ENCODE measurements at places on chromosomes 7 and 10.

- no peak for DNase-seq
Observed at GRCh38 chr7:16637379-16637778, 8.2 kb downstream of the ANKMY2 start.

GRCh38 chr10:122557516-122557915, 3.0 kb upstream of the DMBT1 start:
- DNase-seq: no peak

- peak; percentile 64 for DNase-seq
Observed at GRCh38 chr7:32890010-32890792, 1.4 kb downstream of the KBTBD2 start.

DNA sequence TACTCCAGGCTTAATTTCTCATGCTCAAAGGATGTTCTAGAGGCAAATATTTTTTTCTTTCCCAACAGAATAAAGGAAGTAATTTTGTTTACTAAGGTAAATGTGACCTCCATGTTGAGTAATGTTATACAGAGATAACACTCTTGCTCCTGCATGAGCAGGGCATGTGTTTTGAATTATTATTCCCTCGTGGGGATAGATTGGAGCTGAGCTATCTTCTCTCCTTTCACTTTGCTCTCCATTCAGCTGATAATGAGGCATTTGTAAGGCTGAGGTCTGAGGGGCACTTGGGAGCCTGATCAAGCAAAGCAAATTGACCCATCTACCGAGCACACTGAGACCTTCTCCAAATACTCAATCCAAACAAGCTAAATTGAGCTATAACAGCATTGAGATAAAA, 50.7 kb upstream of the GHITM start:
- DNase-seq: no peak

DNA sequence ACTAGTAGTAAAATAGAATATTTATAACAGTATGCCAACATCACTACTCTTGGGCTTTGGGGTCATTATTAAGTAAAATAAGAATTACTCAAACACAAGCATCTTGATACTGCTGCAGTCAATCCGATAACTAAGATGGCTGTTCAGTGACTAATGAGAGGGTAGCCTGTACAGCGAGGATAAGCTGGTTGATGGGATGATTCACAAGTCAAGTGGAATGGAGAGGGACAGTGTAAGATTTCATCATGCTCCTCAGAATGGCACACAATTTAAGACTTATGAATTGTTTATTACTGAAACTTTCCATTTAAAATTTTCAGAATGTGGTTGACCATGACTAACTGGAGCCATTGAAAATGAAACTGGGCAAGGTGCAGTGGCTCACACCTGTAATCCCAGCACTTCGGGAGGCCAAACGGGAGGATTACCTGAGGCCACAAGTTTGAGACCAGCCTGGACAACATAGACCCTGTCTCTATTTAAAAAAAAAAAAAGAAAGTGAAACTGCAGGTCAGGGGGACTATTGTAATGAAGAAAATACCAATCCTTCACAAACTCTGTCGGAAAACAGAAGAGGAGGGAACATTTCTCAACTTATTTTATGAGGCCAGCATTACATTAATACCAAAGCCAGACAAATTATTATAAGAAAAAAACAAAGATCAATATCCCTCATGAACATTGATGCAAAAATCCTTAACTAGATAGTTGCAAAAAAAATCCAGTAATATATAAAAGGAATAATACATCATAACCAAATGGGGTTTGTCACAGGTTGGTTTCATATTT, 11.2 kb downstream of the AVL9 start:
- DNase-seq: no peak

DNA sequence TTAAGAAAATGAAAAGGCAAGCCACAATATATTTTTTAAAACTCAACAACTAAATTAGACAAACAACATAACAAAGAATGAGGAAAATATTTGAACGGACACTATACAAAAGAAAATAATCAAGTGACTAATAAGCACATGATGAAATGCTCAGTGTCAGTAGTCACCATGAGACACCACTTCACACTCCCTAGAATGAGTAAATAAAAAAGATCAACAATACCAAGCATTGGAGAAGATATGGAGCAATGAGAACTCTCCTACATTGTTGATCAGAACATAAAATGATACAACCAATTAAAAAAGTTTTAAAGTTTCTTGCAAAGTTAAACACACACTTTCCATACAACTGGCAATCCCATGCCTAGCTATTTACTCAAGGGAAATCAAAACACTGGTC, 222.2 kb downstream of the C7orf25 start:
- DNase-seq: no peak

GRCh38 chr10:80137031-80137862, 4.7 kb downstream of the PLAC9 start:
- DNase-seq: no peak

DNA sequence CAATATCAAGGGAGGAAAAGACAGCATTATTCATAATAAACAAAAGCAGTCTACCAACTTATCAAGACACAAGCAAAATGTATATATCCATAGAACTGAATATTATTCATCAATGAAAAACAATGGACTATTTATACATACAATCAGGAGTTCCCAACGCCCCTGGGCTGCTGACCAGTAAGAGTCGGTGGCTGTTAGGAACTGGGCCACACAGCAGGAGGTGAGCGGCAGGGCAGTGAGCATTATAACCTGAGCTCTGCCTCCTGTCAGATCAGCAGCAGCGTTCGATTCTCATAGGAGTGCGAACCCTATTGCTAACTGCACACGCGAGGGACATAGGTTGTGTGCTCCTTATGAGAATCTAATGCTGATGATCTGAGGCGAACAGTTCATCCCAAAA, 71.7 kb upstream of the GPR22 start:
- DNase-seq: no peak

DNA sequence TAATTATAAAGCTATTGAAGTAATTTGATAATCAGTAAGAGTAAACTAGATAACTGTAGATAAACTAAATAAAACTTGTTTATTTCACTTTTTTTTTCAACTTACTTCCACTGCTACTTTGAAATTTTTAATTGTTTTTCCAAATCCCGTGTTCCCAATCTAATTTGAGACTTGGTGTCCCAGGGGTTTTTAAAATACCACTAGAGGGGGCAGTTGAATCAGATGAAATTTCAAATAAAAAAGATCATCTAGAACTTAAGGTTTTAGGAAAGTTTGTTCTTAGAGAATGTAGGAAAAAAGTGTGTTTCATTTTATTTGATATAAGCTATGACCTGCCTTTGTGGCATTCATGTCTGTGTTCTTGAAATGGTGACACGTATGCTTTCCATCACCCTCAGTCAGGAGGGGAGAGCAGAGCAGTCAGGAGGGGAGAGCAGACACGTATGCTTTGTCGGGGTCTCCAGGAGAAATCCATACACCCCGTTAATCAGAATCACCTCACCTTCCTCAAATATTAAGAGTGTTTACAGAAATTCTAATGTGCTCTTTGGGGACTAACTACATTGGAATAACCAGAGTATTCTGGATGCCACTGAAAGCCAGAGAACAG, 49.9 kb downstream of the C10orf67 start:
- DNase-seq: no peak

- DNase-seq: no peak
Observed at GRCh38 chr7:57328457-57328856, 121.5 kb upstream of the ZNF716 start.

DNA sequence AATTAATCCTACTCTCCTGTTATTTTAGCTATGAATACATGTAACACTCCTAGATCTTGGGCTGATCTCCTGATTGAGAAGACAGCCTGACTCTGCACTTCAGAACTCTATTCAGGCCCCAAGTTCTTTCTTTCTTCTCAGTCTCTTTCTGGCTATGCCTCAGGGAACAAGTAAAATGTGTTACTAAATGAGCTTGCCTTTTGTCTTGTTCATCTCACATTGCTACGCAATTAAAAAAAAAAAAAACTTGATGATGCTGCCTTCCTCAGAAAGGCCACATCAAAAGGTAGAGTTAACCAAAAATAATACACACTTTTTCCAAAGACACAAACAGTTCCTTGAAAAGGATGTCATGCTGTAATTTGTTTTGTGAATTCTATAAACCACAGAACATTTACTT, 258.1 kb downstream of the TWIST1 start:
- DNase-seq: no peak

DNA sequence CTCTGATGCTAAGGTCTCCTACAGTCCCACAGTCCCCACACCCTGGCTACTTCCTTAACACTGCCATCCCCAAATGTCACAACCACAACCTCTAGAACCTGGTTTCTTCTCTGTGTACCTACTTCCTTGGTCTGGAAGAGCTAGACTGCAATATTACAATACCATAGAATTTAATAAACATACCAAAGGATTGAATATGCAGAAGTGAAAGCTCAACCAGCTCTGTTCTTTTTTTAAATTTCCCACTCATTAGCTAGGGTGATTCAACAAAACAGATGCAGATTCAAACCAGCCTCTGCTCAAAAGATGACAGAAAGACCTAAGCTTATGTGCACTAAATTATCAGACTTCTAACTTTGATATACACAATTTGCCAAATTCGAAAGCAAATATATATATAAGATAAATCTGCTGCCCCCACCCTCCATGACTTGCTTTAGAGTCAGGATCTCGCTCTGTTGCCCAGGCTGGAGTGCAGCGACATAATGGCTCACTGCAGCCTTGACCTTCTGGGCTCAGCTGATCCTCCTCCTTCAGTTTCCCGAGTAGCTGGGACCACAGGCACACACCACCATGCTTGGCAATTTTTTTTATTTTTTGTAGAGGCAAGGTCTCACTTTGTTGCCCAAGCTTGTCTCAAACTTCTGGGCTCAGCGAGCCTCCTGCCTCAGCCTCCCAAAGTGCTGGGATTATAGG, 212.6 kb downstream of the CHCHD3 start:
- DNase-seq: no peak

DNA sequence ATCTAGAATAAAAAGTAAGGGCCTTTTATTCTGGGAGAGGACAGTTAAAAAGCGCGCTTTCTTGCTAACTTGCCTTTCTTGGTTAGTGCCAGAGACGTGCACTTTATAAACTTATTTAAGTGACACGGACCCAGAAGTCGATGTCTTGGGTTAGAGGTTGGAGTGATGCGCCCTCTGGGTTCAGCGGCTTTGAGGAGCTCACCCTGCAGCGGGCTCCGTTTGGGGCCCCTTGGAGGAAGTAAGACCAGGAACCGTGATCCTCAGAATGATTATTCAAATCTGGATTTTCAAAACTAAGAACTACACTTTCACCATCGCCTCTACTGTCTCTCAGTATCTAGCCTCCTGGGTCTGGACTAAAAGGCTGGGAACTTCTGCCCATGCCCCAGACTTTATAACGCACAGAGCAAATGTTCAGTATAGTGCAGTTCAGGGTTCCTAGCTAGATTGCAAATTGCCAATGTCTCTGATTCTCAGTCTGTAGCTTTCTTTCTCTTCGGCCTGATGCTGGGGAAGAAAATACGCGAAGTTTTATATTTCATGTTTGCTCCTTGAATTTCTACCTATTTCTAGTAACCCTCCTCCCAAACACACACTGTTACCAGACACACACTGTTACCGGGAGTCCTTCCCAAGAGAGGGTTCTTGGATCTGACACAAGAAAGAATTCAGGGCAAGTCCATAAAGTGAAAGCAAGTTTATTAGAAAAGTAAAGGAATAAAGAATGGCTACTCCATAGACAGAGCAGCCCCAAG, 18.6 kb upstream of the SMO start:
- no peak for DNase-seq

GRCh38 chr7:126411032-126411820, 841.5 kb downstream of the GRM8 start:
- no peak for DNase-seq

DNA sequence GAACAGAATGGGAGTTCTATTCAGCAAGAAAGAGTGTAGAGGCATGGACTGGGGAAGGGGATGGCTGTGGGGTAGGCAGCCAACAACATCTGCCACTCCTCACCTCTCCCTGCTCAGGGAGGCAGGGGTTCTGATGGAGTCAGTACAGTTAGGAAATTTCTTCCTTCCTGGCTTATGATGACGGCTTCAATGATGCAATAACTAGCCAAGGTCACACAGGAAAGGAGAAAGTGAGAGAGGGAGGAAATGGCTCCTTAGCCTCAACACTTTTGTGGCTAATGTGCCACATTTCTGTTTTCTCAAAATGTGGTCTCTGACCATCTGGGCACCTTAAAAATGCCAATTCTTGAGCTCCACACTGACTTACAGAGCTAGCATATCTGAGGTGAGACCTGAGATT, 79.3 kb upstream of the PDZD8 start:
- no peak for DNase-seq

GRCh38 chr7:46156086-46156485, 235.0 kb upstream of the IGFBP3 start:
- no peak for DNase-seq

GRCh38 chr7:72316148-72316547, 96.0 kb downstream of the CALN1 start:
- no peak for DNase-seq

GRCh38 chr7:101100858-101101847, 15.9 kb downstream of the TRIM56 start:
- DNase-seq: no peak

DNA sequence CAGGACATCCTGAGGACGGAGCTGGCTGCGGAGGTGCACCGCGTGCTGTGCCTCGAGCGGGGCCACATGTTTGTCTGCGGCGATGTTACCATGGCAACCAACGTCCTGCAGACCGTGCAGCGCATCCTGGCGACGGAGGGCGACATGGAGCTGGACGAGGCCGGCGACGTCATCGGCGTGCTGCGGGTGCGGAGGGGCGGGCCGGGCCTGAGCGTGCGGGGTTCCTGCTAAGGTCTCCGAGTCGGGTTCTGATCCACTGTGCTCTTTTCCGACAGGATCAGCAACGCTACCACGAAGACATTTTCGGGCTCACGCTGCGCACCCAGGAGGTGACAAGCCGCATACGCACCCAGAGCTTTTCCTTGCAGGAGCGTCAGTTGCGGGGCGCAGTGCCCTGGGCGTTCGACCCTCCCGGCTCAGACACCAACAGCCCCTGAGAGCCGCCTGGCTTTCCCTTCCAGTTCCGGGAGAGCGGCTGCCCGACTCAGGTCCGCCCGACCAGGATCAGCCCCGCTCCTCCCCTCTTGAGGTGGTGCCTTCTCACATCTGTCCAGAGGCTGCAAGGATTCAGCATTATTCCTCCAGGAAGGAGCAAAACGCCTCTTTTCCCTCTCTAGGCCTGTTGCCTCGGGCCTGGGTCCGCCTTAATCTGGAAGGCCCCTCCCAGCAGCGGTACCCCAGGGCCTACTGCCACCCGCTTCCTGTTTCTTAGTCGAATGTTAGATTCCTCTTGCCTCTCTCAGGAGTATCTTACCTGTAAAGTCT, 10.4 kb downstream of the ATG9B start:
- DNase-seq: peak; percentile 90

DNA sequence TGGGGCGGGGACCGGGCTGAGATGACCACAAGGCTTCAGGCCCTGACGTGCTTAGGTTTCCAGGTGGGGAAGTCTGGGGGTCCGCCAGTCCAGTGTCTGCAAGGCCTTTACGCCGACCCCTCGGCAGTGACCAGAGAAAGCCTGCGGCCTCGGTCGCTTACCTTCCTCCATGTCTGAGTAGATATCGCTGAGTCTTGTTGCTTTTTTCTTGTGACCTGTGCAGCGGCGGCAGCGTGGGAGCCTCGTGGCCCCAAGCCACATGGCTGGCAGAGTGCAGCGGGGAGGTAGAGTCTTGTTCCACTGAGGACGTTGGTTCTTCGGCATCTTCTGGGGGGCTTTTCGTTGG, 329 bp downstream of the NOLC1 start:
- no peak for DNase-seq

- DNase-seq: no peak
Observed at GRCh38 chr10:125761961-125762360, 13.7 kb downstream of the MMP21 start.

GRCh38 chr10:70744617-70745143, 40.5 kb downstream of the TBATA start:
- no peak for DNase-seq

Data from natural killer cell treated with Interleukin-12 subunit alpha and Interleukin-12 subunit beta and Interleukin-15 and Interleukin-18, amount 100 ng/mL, for 72 hours (primary cell).